ENCODE measurements at places on chromosomes 12 and 14. TPM values are rescaled to one million over a fixed set of nuclear protein-coding genes. Genes with fewer than 3 reads are reported as not detected.

DNA sequence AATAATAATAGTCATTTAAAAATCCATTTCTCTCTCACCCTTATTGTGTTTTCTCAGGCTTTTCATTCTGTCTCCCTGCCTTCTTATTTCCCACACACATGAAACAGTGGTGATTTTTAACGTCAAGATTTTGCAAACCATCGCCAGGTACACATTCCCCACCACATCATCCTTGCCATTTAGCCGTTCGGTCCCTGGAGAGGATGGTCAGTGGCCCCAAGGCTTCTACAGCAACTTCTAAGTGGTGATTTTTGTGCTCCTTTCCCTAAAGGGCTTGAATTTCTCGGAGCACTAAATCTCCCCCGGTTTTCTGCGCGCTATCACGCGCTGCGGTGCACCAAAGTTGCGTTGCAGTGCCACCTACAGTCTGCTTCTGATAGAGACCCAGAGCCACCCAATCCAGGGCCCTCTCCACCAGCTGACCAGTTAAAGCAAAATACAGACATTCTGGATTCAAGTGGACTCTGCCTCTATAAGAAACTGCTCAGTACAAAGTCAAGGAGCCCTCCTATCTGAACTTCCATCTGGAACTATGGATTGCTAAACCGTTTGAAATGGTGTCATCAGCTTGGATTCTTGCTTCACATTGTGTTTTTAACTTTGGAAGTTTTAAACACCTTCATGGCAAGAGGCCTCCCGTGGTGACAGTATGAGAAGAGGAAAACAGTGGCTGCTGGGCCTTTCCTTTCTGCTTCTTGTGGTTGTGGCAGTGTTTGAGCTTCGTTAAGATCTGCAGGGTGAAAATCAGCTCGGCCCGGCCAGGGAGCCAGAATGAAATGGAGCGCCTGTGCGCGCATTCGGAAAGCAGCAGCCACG, 234.0 kb downstream of the SPTSSA start:
- DNase-seq: peak; percentile 75

- DNase-seq: no peak
Observed at GRCh38 chr14:77409131-77409533, 14.2 kb downstream of the NOXRED1 start.

DNA sequence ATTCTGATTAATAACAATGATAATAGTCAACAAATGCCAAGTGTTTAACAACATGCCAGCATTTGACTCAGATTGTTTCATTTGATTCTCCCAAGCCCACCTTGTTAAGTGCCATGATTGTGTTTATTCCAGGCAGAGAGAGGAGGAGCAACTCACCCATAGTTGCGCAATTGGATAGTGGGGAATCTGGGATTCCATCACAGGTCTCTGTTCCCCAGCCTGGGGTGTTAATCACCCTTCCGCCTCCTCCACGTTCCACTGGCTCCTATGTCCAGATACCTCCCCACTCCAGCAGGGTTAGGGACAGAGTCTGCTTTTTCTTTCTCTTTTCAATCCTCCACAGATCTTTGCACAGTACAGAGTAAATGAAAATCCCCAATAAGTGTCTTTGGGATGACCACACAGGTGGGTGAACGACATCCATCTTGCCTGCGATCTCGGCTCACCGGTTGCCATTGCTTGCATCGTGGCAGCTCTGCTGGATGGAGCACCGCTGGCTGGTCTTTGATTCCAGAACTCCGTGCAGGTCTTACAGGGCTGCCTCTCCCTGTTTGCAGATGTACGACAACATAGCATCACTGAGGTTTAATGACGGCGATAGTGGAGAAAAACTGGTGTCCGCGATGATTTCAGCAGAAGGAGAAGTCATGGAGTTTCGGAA, 78.8 kb downstream of the DNAH10 start:
- DNase-seq: no peak

The FBRSL1 gene
- total RNA-seq: 115 TPM

The PTCSC3 gene
- not detected for total RNA-seq

The INSM2 gene
- total RNA-seq: not detected

DNA sequence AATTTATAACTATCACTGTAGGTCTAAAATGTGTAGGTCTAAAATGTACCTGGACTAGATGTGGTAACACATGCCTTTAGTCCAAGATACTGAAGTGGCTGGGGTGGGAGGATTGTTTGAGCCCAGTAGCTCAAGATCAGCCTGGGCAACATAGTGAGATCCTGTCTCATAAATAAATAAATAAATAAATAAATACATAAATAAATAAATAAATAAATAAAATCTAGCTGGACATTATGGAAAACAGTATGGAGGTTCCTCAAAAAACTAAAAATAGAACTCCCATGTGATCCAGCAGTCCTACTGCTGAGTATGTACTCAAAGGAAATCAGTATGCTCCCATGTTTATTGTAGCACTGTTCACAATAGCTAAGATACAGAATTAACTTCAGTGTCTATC, 24.0 kb downstream of the PDE3A start:
- DNase-seq: no peak

The GPR135 gene
- 4.2 TPM for total RNA-seq

DNA sequence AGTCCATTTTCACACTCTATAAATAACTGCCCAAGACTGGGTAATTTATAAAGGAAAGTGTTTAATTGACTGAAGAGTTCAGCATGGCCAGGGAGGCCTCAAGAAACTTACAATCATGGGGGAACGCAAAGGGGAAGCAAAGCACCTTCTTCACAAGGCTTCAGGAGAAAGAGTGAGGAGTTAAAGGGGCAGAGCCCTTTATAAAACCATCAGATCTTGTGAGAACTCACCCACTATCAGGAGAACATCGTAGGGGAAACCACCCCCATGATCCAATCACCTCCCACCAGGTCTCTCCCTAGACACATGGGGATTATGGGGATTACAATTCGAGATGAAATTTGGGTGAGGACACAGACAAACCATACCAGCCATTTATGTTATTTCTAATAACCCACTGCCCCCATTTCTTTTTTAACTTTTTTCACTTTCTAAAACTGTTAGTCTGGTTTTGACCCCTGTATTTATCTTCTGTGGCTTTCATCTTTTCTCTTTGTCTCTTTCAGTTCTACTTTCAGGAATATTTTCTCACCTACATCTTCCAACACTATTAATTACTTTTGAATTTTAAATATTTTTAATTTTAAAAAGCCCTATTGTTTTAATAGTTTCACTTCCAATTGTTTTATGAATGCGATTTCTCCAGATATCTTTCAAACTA, 44.5 kb downstream of the WDR89 start:
- DNase-seq: no peak

The GNB3 gene
- total RNA-seq: 24.3 TPM

The HSPB8 gene
- total RNA-seq: 15.7 TPM

DNA sequence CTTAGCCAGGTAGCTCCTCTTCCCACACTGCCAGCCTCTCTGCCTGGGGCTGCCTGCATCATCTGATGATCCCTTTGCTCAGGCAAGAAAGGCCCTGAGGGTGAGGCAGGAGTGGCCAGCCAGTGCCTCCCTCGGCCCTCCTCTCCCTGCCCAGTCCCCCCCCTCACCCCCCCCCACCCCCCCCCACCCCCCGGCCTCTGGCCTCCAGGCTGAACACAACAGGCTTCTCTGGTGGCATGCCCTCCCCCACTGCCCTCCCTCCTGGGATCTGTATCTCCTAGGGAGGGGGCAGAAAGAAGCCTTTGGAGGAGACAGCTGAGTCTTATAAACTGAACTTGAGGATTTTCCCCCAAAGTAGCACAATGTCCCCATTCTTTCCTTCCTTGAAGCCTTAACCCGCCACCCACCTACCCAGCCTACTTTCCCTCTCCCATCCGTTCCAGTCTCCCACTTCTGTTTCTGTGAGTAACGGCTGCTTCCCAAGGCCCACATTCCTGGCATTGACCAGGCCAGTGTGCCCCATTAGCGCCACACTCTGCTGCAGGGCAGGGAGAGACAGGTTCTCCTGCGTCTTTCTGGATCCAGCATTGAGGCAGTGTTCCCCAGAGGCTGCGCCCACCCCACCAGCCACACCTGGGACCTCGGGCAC, 82.1 kb downstream of the B4GALNT3 start:
- no peak for DNase-seq

The MYBPC1 gene
- not detected for total RNA-seq

DNA sequence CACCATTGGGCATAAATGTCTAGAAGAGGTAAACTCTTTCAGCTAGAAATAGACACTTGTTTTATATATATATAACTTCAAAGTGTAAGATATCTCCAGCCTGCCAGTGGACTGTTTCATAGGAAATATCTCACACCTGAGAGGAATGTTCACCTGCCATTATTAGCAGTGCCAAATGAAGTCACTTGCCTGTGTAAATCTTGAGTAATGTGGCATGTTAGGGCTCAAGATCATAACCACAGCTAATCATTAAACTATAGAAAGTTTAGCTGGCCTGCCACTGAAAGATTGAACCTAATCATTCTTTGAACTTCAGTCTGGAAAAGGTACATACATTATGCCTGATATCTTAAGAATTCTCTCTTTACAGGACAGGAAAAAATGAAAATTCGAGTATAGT, 25.5 kb upstream of the KCNJ8 start:
- no peak for DNase-seq

The MYF6 gene
- 0.20 TPM for total RNA-seq

The CNOT2 gene
- 120 TPM for total RNA-seq

DNA sequence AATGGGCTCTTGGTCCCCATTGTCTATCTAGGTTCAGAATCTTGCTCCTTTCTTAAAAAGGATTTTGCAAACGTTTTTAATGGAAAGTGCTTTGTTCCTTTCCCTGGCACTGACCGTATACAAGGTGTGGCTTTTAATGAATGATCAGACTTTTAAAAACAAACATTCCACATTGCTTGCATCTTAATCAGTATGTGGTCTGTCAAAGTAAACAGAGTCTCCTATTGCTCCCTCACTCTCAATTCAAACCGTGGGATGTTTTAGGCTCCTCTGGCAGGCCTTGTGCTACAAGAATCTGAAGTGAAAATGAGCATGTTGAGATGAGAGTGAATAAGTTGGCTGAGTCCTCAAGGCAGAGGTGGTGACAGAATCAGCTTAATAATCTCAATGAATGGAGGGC, 107.0 kb downstream of the VRK1 start:
- no peak for DNase-seq

DNA sequence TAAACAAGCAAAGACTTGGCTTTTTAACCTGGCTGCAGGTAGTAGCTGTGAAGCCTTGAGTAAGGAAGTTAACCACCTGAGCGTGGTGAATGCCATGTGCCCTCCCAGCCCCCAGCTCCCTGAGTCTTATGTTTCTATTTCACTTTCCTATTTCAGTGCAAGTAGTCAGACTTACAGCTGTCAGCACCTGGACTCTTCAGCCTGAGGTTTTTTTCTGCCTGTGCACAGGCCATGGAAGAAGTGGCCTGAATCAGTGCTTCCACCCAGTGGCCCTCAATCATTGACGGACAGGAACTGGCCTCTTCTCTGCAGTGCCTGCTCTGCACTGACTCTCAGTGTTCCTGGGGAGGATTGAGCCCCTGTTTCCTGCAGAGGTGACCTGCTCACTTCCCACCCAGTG, 796.4 kb downstream of the MED13L start:
- DNase-seq: no peak

The PPHLN1 gene
- 88.3 TPM for total RNA-seq

The CLEC2A gene
- 0.29 TPM for total RNA-seq

The KRT73 gene
- total RNA-seq: not detected

The KCNH5 gene
- 2.3 TPM for total RNA-seq

The CMAS gene
- total RNA-seq: 27.2 TPM

- DNase-seq: no peak
Observed at GRCh38 chr12:114963846-114964245, 279.9 kb upstream of the TBX3 start.

DNA sequence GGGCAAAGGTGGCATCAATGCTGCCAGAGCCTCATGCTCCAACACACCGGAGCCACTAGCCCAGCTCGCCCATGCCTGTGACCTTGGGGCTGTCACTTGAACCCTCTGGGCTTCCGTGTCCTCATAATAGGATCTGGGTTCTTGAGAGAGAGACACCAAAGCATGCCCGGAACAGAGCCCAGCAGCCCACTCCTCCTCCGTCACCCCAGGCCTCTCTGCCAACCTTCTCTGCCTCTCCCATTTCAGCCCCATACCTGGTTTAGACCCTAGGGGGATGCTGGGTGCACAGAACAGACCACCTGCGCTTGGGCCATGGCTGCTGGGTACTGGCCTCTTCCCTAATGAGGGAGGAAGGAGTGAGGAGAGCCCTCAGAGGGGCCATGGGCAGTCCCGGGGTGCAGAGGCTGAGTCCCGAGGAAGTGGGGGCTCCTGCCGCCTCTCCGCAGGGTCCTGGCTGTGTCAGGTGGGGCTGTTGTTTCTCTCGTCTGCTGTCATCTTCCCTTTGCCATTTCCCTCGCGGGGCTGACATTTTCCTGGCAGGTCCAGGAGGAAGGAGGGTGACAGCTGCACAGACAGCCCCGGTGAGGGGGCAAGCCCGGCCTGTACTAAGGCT, 172.4 kb upstream of the RTL1 start:
- no peak for DNase-seq

- no peak for DNase-seq
Observed at GRCh38 chr12:67442347-67442841, 173.2 kb downstream of the CAND1 start.

- DNase-seq: no peak
Observed at GRCh38 chr12:56222531-56222895, 791 bp upstream of the RNF41 start.

DNA sequence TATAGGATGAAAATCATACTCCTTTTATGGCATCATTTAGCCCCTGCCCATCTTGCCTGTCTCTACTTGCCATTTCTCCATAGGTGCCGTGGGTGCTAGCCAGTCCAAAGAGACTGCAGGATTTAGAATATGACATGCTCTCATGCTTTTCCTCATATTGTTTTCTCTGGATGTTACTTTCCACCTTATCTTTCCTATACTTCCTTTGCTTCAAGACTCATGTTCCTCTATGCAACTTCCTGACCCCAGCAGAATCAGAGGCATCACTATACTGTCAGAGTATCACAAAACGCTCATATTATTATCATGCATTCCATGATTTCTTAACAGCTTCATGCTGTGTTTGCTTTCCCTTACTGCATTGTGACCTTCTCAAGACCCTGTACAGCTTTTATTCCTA, 220.8 kb upstream of the ABCD2 start:
- no peak for DNase-seq

- no peak for DNase-seq
Observed at GRCh38 chr14:61186341-61187195, 94.6 kb downstream of the TMEM30B start.

The AMN1 gene
- total RNA-seq: 14.6 TPM

- DNase-seq: no peak
Observed at GRCh38 chr12:94258593-94258992, 110.2 kb downstream of the PLXNC1 start.

The CCDC198 gene
- not detected for total RNA-seq

The DAO gene
- not detected for total RNA-seq

DNA sequence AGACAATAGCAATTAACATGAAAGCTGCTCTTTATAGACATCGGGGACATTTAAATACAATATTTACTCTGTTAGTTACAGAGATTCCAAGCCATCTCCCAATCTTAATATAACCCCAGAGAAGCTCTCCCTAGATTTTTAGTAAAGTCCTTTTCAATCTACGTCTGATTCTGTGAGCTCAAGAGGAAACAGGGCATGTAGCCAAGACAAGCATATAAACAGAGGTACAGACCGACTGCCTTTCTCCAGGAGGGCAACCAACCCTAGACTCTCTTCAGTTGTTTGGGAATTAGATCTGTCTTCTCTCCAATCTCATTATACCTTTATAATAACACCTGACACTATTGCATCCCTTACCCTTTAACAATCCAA, 57.4 kb downstream of the TMTC1 start:
- no peak for DNase-seq

All from mesothelial cell of epicardium (in vitro differentiated cells).